Activated T-helper 2 cell treated with anti-CD3 and anti-CD28 coated beads, Interferon-gamma antibody, Interleukin-2, Interleukin-4, amounts not matched to agents 10 μg/mL and 5 μg/mL and 100 μg/mL, durations not matched to agents 14 hours and 24 hours and 36 hours (primary cell): ENCODE measurements at places on chromosomes 16 and 17. TPM values are rescaled to one million over a fixed set of nuclear protein-coding genes. Genes with fewer than 3 reads are reported as not detected.

DNA sequence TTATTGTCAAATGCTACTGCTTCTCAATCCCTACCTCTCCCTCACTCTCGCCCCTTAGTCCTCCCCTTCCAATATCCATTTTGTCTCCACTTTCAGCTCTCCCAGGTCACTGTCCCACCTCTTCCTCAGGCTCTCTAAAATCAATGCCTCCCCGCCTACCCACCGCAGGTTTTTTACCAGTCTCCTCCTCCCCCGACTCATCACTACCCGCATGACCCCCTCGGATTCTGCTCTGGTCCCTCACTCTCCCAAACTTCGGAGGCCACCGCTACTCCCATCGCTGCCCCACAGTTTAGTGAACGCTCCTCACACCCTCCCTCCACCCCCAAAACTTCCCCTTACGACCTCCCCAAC, 513 bp downstream of the CRLF3 start:
- DNase-seq, result no peak

GRCh38 chr17:61928101-61928436, 287 bp upstream of the INTS2 start:
- DNase-seq, result no peak

DNA sequence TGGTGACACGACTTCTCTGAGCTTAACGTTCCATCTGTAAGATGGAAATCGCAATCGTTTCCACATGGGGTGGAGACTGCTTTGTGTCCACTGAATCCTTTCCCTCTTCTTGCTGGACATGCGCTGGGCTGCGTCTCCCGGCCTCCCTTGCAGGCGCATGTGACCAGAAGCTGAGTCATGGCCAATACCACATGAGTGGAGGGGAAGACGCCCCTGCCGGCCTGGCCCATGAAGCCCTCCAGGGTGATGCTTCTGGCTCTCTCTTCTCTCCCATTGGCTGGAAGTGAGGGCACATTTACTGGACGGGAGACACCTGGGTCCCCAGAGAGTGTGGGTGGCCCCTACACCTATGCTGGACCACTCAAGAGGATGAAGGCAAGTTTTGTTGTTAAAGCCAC, 71.1 kb downstream of the DYNLRB2 start:
- no peak for DNase-seq

Gene PRKCB
- total RNA-seq, result 69.0 and 69.5 TPM in 2 replicates

Gene TBC1D3C
- total RNA-seq, result not detected in 2 replicates

Gene CRLF3
- total RNA-seq, result 42.0 and 46.5 TPM in 2 replicates

DNA sequence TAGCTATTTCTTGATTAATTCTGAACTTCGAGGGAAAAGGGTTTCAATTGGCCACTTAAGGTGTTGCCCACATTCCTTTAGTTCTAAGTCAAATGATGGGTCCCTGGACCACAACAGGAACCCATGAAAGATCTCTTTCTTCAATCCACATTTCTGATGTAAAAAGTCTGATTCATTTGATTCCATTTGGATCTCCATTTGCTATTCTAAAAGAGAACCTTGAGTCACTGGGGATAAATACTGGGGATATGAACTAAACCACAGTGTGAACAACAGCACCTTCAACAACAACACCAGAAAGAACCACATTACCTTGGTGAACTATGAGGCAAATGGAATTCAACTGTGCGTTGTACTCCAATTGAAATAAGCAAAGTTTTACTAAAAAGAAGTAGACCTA, 108.9 kb upstream of the IRX5 start:
- no peak for DNase-seq

- no peak for DNase-seq
These were observed 67.5 kb upstream of the TMEM132E start for GRCh38 chr17:34511931-34512330.

DNA sequence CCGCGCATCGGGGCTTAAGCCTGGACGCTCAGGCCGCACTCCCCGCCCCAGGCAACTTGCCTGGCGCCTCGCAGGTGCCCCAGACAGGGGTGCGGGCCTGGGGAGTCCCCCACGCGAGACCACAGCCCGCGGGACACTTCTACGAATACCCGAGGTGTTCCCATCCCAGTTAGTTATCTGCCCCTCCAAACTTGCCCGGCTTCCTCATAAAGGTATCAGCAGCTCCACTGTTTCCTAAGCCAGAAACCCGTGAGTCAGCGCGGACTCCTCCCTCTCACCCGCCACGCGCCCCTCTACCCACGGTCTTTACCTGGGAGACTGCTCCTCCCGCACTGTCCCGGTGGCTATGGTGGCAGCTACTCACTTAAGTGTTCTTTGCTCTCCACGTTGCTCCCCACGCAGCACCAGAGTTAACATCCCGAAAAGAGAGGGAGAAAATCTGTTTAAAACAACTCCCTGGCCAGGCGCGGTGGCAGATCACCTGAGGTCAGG, 1.0 kb upstream of the CREBBP start:
- no peak for DNase-seq

DNA sequence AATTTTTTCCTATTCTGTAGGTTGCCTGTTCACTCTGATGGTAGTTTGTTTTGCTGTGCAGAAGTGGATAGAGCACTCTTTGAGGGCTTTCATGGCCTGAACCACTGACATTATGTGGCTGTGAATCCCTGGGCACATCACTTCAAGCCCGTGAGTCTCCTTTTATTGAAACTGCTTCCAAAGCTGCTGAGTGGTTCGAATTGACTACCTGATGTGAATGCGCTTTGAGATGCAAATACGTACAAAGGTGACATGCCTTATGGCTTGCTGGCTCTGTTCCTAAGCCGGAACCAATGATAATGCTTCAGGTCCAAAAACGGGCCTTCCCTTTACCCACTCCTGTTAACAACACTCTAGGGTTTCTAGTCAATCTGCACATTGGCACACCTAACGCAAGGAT, 34.3 kb downstream of the ASPA start:
- DNase-seq, result no peak

GRCh38 chr17:34997355-34997862, 17.1 kb downstream of the LIG3 start:
- no peak for DNase-seq

GRCh38 chr16:61403386-61403785, 632.9 kb downstream of the CDH8 start:
- no peak for DNase-seq

GRCh38 chr16:52309446-52310416, 237.2 kb downstream of the TOX3 start:
- no peak for DNase-seq

Gene TPSAB1
- total RNA-seq, result not detected in 2 replicates

DNA sequence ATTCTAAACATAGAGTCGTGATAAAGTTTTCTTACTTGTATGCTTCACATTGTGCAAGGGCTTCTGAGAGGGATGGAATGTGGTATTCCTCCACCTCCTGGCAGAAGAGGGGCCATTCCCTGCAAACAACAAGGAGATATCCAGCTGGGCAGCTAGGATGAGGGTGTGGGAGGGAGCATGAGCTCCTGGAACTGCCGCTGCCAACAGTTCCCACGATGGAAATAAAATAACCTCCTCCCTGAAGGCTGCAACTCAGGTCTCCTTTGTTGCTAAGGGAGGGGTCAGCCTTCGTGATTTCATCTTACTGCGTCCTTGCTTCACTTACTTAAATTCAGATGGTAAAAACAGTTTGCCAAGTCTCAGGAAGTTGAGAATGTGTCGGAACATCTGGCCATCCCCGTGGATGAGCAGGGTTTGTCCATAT, 15.6 kb downstream of the PLEKHG4 start:
- no peak for DNase-seq

Gene CBFA2T3
- 0.23 and 0.30 TPM in 2 replicates for total RNA-seq

DNA sequence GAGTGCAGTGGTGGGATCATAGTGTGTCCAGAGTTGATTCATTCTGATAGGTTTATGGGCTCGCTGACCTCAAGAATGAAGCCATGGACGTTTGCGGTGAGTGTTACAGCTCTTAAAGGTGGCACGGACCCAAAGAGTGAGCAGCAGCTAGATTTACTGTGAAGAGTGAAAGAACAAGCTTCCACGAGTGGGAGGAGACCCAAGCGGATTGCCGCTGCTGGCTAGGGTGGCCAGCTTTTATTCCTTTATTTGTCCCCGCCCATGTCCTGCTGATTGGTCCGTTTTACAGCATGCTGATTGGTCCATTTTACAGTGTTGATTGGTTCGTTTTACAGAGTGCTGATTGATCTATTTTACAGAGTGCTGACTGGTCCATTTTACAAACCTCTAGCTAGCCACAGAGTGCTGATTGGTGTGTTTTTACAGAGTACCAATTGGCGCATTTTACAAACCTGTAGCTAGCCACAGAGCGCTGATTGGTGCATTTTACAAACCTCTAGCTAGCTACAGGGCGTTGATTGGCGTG, 17.5 kb downstream of the CACNG4 start:
- DNase-seq, result no peak

- no peak for DNase-seq
These were observed 12.0 kb downstream of the CBFB start for GRCh38 chr16:67040906-67041305.

DNA sequence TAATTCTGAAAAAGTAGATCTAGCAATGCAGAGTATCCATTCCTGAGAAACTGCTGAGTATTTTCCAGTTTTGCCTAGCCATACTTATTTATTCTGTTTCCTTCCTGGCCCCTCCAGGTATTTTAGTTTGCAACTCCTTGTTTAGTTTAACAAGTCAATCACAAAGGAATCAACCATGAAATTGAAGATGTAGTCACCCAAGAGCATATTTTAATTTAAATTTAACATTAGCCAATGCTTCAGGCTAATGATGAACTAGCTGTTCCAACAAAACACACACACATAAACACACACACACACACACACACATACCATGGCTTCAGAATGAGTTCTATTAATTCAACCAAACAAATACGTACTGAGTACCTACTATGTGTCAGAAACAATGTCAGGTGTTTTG, 332.8 kb upstream of the ERCC4 start:
- no peak for DNase-seq

- DNase-seq, result no peak
These were observed 6.0 kb downstream of the NAGPA start for GRCh38 chr16:5027575-5028235.

Gene MSL1
- total RNA-seq, result 87.6 and 95.8 TPM in 2 replicates

- no peak for DNase-seq
These were observed 6.1 kb downstream of the GDE1 start for GRCh38 chr16:19515757-19516156.

Gene HOXB5
- total RNA-seq, result not detected in 2 replicates

Gene EVPLL
- not detected in 2 replicates for total RNA-seq

Gene OTOP2
- not detected in 2 replicates for total RNA-seq

- DNase-seq, result no peak
These were observed 1.8 kb downstream of the KCNJ2 start for GRCh38 chr17:70171159-70171558.

DNA sequence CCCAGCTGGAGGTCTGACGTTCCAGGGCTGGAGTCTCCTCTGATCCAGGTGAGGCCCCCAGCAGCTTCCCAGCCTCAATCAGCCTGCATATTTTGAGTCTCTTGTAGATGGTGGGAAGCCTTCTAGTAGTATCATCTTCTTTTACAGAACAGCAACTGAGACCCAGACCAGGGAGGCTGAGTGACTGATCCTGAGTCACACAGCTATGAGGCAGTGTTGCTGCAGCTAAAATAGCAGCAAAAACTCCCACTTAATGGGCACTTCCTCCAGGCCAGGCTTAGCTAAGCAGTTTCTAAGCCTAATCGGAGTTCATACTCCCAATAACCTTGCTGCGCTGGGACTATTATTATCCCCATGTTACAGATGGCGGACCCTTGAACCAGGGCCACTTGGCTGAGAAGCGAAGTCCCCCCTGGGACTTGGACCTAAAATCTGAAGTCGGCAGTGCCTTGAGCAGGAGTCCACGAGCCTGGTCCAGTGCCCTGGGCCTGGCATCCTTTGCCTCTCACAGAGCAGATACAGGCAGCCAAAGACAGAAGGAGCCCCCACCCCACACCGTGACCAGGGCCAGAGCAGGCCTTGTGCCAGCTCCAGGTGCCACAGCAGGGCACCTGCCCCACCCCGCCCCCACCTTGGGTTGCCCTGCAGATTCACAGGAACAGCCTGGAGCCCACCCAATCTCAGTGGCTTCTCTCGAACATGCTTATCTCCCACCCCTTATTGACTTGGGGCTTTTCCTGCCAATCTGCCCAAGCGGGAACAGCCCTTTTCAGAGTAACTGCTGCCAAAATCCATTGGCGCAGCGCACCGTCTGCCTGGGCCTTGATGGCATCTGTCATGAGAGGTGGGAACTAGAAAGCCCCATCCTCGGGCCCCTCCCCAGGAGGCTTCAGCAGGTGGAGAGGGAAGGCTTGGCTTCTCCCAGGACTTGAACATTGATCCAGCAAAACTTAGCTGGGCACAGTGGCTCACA, 65.1 kb downstream of the SOCS1 start:
- DNase-seq, result no peak

Gene GNG13
- not detected in 2 replicates for total RNA-seq

Gene ACSM5
- total RNA-seq, result not detected in 2 replicates

- no peak for DNase-seq
These were observed 45.4 kb downstream of the RAP1GAP2 start for GRCh38 chr17:2841606-2842005.

DNA sequence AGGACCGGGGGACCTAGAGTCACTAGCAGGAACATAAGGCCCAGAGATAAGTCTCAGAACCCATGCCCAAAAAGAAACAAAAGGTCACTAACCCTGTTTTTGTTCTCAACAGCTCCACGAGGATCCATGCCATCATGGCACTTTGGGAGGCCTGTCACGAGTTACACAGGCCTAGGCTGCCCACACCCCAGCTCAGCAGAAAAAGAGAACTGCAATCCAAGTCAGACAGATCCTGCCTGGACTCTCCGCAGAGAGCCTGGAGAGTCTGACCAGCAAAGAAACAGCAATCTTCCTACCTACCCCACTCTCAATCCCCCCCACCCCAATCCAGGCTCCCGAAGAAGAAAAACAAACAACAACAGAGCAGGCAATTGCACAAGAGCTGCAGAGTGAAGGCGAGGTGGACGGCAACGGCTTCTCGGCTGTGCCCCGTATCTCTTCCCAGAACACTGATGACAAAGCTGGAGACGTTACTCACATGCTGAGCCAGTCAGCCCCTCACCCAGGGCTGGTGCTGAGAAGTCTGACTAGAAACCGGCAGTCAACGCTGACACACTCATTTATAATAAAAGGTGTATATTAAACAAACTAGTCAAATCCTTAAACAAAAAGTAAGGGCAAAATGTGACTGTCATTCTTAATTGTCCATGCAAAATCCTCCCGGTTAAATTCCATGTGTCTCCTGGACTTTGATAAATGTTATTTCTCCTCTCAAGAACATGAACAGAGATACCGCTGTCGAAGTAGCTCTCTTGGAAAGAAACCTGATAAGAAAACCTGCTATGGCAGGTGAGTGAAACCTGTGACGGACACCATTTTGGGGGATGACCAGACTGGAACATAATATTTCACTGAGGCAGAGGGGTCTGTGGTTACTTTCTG, 89.3 kb downstream of the SMG6 start:
- DNase-seq, result no peak

DNA sequence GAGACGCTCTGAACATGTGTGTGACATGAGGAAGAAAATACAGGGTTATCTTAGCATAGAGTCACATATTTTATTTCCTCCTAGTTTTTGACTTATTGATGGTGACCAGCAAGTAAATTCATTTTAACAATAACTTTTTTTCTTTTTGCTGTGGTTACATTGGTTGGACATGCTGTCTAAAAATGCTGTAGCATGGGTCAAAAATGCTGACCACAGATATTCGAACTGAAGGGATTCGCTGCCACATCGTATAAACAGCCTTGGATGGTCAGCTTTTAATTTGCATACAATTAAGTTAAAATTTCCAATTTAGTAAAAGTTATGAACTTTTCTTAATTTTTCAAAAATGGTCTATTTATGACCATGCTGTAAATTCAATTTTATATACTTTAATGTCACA, 30.5 kb downstream of the RPGRIP1L start:
- no peak for DNase-seq
